Activated CD4-positive, alpha-beta T cell treated with anti-CD3 and anti-CD28 coated beads, Interleukin-2, amount 50 U/mL, for 48 hours (primary cell): ENCODE measurements at places on chromosomes 1 and 21.

DNA sequence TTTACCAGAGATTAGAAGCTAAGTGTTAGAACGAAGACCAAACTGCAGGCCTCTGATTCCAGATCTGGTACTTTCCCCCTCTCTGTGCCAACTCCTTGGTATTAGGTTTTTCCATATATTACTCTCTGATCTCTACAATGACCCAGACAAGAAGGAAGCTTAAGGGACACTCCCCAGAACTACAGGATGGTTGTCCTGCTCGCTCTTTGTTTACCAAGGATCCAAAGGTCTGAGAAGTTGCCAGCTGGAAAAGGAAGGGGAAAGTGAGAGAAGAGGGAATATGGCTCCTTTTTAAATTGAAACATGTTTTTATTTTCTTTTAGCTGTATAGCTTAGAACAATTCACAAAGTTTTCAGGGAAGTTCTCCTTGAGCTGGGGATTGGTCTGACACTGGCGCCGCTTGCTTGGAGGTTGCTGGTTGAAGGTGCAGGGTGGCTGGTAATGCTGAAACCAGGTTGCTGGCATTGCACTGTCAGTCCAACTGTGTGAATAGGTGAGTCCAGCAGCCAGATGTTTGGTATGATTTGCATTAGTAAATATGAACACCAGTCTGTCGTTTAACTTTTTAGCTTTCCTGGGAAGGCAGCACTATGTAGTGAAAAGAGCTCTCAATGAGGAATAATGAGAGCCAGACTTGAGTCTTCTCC lies 89.3 kb downstream of the NOS1AP start:
- no peak for DNase-seq

GRCh38 chr1:165815725-165816124 lies 11.7 kb upstream of the UCK2 start:
- no peak for DNase-seq

DNA sequence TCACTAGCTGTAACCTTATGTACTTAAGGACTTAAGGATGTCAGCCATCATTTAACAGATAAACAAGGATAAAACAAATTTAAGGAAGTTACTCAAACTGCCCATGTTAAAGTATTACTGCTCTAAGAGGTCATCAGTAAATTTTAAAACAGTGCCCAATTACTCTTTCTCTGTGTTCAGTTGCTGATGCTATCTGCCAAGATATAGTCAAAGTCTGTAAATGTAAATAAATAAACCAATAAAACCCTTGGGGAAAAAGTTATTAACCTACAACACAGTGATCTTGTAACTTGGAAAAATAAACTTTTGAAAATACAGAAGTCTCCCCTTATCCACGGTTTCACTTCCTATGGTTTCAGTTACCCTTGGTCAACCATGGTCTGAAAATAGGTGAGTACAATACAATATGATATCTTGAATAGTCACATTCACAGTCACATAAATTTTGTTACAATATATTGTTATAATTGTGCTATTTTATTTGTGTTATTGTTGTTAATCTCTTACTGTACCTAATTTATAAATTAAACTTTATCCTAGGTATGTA lies 501.8 kb downstream of the LMO4 start:
- no peak for DNase-seq

- no peak for DNase-seq
Observed at GRCh38 chr1:29634746-29635335, 398.5 kb downstream of the PTPRU start.

GRCh38 chr1:230037261-230037660 lies 29.8 kb upstream of the GALNT2 start:
- no peak for DNase-seq

DNA sequence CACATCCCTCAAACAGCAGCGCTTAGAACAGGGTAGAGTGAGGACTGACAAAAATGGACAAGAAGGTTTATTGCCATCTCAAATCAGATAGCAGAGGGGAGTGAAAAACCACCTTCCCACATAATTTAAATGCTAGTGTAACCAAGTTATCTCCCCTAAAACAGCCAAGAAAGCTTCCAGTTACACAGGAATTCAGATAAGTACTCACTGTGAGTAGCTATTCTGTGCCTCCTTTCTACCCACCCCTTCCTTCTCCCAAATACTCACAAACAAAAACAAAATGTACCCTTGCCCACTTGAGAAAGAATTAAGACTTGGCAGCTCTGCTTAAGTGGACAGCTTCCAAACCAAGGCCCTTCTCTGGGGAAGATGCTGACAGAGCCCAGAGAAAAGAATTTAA lies 9.1 kb downstream of the OTUD7B start:
- DNase-seq, result no peak

GRCh38 chr1:204915861-204916495 lies 45.3 kb downstream of the NFASC start:
- DNase-seq, result no peak

DNA sequence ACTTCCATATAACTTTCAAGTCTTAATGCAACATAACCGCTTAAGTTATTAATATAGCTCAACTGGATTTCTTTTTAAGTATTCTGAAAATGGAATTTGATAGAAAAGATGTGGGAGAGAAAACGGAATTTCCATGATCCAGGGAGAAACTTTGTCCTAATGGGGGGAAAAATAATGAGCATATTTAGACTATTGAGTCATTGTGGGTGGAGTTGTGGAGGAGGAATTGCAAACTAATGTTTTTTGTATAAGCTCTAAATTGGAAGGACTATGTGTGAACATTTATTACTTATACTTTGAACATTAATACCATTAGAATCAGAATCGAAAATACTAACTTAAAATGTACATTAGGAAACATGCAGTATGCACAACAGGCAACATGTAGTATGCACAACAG lies 159.9 kb upstream of the NEGR1 start:
- DNase-seq, result no peak

DNA sequence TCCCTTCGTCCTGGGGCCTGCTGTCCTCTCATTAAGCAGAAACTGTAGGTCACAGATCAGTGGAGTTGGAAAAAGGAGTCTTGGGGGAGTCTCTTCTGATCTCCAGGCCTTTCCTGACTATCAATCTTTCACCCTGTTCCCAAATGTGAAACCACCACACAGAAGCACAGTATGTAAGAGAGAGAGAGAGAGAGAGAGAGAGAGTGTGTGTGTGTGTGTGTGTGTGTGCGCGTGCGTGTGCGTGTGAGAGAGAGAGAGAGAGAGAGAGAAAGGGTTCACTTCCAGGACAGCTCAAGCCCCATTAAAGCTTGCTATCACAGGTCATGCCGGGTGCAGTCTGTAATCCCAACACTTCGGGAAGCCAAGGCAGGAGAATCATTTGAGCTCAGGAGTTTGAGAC lies 1.5 kb upstream of the TTC24 start:
- DNase-seq, result no peak

- DNase-seq, result no peak
Observed at GRCh38 chr1:22872981-22873664, 99.5 kb downstream of the LACTBL1 start.

DNA sequence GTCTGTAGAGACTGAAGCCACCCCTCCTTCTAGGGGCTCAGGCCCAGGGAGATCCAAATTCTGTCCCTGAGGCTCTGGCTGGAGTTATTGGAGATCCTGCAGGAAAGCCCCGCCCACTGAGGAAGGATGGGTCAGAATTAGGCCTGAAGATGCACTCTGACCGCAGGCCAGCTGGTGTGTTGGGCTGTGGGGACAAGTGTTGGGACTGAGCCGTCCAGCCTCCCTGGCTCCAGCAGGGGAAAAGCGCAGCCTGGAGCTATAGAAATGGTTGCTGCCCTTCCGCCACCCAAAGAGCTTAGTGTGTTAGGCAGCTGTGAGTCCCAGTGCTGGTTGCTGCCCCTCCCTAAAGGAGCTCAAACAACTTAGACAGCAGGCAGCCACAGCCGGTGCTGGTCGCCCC lies 33.0 kb upstream of the PRRX1 start:
- DNase-seq, result no peak

DNA sequence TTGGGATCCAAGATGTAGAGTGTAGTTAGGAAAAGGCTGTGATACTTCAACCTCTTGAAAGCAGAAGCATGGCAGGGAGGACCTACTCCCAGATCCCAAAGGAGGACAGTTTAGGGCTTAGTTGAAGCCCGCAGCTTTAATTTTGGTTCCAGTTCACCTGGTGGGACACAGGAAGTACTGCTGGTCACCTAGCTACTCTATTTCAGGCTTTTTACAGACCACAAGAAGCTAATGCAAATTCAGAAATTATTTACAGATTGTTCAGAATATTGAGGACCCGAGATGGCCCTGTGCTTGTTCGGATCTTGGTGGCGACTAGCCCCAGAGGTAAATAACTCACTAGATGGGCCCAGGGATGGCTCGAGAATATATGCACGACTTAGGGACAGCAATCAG lies 6.4 kb upstream of the SMCP start:
- no peak for DNase-seq

DNA sequence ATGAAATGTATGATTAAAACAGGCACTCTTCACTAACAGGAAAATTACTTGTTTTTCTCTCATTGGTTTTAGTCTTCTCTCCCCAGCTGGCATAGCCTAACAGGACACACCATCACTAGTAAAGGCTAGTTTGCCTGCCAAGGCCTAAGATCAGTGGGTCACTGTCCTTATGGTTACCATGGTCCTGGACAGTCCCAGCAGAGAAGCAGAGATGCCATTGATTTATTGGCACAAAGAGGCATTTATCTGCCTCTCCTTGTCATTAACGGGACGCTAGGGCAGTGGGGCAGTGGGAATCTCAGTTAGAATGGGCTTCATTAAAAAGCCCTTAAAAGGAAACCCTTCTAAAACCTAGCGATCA lies 13.9 kb downstream of the CD247 start:
- no peak for DNase-seq

DNA sequence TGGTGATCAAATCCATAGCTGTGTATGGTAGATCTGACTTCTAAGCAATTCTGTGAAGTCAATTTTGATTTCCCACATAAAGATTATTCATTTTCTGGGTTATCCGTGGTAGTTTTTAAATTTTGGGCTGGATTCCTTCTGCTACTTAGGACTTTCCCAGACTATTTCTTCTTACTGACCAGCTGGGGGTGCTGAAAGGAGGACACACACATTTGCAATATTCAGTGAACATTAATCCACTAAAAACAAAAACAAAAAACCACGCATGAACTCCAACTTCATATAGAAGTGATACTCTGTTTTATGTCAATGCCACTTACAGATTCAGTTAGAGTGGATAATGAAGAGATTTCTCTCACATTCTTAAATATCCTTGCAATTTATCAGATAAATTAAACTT lies 105.4 kb downstream of the KCTD3 start:
- DNase-seq, result no peak

DNA sequence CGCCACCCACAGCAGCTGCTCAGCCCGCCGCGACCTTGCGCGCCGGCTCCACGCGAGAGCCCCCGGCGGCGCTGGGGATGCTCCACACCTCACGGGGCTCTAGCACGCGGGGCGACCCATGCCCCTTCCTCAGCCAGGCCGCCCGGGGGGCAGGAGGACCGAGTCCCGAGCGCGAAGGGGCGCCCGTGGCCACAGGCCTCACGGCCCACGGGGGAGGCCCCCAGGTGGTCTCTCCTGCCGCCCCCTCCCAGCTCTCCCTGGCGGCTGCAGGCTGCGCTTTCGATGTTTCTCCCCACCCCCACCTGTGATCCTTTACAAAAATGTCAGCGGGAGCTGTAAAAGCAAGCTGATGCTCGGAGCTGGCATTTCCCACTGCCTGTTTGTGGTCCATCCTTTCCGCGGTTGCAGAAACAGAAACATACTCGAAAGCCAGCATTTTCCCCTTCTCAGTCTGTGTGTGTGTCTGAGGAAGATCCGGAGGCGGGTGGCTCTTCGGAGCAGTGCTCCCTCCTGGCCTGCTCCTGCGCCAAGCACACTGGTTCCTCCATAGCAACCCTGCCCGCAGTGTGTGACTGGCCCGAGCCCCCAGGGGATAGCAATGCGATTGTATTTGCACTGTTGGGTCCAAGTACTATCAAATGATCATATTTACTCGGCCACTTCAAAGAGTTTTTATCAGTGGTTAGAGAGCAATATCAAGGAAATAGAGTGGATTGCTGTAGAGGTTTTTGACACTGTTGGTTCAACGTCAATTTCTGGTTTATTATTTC lies 2.1 kb downstream of the KIF26B start:
- peak; percentile 6 for DNase-seq

GRCh38 chr1:54994355-54994990 lies 4.3 kb upstream of the BSND start:
- no peak for DNase-seq

GRCh38 chr1:206608108-206608698 lies 4.1 kb downstream of the EIF2D start:
- DNase-seq, result peak; percentile 66
